ENCODE measurements at places on chromosomes 2 and 18.

- DNase-seq, result no peak
These were observed 194.5 kb downstream of the UBE2E3 start for GRCh38 chr2:181174611-181175580.

- DNase-seq, result no peak
These were observed 336.2 kb downstream of the EPHA4 start for GRCh38 chr2:221235941-221236340.

DNA sequence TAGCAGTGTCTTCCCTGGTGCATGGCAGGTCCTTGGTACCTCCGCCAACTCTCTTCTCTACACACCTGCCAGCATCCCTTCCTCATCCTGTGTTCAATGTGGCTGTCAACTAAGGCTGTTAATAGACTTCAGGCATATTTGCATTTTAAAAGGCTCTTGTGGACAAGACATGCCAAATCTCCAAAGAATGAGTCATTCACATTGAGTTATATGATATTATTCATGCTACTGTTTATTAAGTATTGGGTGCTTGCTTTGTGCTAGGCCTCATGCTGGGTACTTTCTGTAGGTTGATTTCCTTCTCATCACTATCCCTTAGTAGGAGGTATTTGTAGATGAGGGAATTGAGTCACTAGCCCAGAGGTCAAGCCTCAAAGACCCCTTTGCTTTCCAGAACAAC is 5.2 kb downstream of the MYO1B start:
- DNase-seq, result no peak

DNA sequence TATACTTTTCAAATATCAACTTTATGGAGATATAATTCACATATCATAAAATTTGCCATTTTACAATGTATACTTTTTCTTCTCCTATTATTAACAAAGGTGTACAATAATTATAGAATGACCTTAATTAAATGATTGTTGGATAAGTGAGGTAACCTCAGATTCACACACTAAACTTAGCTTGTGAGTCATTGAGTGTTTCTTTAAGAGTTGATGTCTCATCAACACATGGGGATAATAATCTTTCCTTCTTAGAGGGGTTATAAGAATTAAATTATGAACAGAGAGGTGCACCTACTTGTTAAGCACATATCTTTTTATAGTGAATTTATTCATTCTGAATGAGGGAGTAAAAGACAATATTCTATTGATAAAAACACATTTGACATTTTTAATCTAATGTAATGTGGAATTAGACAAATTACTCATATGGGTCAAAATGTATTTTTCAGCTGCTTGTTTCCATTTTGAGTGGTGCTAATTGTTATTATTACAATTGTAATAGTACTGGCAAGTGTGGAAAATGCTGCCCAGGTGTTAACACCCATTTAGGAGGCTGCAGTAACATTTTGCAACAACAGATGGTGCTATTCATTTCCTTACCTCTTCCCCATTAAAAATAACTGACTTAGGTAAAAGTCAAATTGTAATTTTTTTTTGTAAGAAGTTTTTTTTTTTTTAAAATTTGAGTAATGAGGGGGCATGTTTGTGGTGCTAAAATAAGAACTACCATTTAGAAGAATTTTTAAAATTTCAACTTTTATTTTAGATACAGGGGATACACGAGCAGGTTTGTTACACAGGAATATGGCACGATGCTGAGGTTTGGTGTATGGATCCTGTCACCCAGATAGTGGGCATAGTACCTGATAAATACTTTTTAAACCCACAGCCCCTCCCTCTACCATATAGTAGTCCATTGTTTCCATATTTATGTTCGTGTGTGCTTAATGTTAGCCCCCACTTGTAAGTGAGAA is 32.1 kb upstream of the DYNAP start:
- no peak for DNase-seq

- DNase-seq, result no peak
These were observed 505.4 kb upstream of the DDX18 start for GRCh38 chr2:117308861-117309770.

DNA sequence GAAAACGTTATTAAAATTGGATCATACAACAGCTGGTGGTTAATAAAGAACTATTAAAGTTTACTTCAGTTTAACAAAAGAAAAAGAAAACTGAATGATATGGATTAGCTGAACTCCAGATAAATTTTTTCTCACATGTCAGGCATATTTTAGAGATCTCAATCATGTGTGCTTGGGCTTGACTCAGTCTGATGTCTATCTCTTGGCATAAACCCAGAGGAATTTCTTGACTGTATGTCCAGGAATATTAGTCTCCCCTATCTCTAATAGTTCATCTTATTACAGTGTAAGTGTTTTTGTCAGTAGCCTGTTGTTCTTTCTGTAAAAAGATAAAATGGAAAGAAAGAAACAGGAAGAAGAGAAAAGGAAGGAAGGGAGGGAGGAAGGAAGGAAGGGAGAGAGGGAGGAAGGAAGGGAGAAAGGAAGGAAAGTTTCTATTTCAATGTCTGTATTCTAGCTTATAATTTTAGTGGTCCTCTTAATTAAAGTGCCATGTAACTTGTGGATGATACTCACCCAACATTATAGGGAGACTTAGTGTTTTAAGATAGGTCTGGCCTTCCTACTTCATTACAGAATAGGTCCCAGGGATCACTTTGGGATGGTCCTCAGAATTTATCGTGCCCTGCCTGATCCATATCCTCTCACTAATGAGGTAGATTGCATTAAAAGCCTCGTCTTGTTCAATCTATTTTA is 99.7 kb upstream of the UGP2 start:
- DNase-seq, result no peak

- no peak for DNase-seq
These were observed 41.4 kb downstream of the FOSL2 start for GRCh38 chr2:28433935-28434599.

DNA sequence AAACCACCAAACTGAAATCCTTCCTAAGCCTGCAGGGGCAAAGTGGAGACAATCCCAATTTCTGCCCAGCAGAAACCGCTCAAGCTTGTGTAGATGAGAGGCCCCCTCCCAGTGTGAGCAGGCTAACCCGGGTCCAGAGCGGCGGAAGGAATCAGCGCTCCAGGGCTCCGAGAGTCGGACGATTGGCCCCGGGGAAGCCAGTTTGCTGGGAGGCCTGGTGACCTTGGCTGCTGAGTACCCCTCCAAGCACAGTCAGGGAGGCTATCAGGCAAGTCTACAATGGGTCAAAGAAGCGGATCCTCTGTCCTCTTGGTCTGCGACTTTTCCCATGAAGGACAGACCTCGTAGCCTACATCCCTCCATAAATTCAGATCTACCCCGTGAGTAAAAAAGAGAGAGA is 16.8 kb upstream of the EN1 start:
- no peak for DNase-seq

Measured in hypothalamus (tissue), 51 donors.